Memory B cell (primary cell): ENCODE measurements at places on chromosomes 1 and 21.

GRCh38 chr1:107413951-107414350 is 273.1 kb downstream of the NTNG1 start:
- no peak for DNase-seq

DNA sequence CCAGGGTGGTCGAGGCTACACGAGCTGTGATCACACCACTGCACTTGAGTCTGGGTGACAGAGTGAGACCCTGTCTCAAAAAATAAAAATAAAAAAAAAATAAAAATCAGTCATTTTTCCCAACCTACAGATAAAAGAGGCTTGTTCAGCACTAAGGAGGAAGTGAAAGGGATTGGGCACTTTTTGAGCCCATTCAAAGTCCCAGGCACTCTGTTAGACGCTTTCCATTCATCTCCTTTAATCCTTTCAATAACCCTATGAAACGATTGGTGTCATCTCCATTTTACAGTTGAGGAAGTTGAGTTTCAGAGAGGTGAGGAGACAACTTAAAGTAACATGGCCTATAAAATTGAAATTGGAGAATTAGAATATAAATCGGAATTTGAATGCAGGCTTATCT is 10.4 kb upstream of the AGO4 start:
- DNase-seq = no peak

GRCh38 chr1:89351597-89352311 is 12.1 kb upstream of the GBP6 start:
- no peak for DNase-seq

DNA sequence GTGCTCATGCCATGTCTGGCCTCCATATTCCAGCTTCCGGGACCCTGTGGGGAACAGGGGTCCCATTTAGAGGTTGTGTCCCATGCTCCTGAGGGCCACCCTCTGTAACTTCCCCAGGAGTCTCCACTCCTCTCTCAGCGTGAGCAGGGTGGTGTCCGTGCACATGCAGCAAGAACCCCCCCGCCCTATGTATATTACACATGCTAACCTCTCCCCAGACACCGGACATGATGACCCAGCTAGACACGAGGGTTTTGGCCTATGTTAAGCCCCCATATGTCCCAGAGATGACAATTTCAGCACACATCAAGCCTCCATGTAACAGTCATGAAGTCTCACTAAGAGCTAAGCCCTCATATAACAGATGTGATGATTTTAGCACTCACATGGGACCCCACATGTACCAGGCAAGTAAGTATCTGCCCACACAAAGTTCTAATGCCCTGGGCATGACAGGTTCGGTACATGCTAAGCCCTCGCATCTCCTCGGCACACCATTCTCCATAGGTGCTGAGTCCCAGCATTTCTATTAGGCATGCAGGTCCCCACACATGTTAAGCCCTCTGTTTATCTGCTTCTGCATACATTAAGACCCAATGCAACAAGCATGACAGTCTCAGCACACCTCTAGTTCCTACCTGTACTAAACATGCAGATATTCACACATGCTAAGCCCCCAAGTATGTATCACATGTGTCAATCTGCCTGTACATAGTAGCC is 7.1 kb downstream of the FHL3 start:
- DNase-seq = no peak

- DNase-seq = no peak
Observed at GRCh38 chr1:53909946-53910345, 16.0 kb downstream of the DIO1 start.

- DNase-seq = no peak
Observed at GRCh38 chr1:54475357-54475881, 69.2 kb upstream of the SSBP3 start.

DNA sequence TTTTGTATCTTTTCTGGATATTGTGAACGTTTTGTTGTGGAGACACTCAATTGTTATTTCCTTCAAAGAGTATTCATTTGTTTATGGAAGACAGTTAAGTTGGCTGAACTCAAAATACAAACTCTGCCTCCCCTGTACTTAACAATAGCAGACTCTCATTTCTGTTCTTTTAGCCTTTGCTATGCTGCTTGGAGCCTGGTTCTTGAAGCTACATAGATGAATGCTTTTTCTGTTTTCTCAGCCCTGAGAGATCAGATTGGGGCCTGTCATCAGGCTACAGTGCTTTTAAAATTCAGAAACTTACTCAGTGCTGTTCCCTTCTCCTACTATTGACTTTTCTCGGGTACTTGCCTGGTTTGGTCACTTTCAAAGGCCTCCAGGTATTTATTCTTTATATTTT is 215.7 kb upstream of the LYPLAL1 start:
- no peak for DNase-seq

GRCh38 chr1:234621657-234622335 is 11.8 kb upstream of the IRF2BP2 start:
- no peak for DNase-seq

- no peak for DNase-seq
Observed at GRCh38 chr1:90512441-90512840, 204.7 kb downstream of the BARHL2 start.

DNA sequence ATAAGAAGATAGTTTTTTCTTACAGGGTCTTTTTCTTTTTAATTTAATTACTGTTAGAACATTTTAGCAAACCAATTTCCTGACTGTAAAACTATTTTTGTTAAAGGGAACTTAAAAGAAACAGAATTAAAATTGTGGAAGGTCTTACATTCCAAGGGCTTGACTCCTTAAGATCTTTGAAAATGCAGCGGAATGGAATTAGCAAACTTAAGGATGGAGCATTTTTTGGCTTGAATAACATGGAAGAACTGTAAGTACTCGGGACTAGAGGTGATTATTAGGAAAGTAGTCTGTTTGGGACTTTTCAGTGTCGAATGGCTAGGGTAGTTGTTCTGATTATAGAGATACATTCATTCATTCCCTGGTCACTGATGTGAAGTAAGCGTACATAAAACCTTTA is 21.5 kb downstream of the LRIG2 start:
- DNase-seq = no peak
